ENCODE measurements at places on chromosomes 16 and 17.

DNA sequence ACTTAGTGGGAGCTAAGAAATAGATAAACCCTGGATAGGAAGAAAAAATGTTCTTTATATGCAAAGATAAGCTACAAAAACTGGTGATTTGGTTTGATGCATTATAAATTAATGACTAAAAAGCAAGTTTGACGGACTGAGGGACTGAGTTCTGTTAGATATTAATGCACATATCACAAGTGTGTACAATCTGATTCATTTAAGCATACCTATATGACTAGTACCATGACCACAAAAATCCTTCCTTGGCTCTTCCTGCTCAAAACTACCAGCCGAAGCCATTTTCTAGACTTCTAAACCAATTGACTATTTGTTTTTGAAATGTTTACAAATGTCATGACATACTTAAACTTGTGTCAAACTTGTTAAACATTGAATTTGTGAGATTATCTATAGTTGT lies 374.5 kb upstream of the MON1B start:
- DNase-seq, result no peak

- DNase-seq, result no peak
These were observed 38.3 kb downstream of the ZFP90 start for GRCh38 chr16:68577352-68577853.

GRCh38 chr16:10871157-10871991 lies 5.6 kb upstream of the CIITA start:
- DNase-seq, result peak; percentile 75

DNA sequence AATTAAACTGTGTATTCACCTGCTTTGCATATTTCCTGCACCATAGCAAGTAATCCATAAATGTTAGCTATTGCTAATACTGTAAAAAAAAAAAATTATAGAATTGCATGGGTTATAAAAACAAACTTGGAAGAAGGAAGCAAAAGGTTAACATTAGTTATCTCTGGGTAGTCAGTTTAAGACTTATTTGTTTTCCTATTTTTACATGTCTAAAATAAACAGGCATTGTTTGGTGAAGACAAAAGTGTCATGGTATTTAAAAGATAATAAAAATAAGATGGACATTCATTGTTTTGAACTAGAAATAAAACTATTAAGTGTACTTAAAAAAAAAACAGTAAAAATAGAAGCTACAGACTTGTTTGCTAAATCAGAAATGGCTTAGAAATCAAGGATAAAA lies 313.8 kb downstream of the SOX9 start:
- no peak for DNase-seq

DNA sequence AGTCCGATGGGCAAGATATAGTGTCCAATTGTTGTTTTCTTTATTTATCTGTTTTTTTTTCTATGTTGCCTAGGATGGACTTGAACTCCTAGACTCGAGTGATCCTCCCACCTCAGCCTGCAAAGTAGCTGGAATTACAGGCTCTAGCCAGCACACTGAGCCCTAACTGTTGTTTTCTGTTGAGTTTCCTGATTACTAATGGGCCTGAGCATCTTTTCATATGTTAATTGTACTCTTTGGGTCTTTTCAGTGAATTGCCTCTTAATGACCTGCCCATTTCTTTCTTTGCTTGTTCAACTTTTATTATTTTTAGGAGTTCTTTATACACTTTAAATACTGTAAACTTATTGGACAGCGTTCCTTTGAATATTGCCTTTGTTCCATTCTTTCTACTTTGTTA lies 213.0 kb downstream of the HS3ST3B1 start:
- no peak for DNase-seq

DNA sequence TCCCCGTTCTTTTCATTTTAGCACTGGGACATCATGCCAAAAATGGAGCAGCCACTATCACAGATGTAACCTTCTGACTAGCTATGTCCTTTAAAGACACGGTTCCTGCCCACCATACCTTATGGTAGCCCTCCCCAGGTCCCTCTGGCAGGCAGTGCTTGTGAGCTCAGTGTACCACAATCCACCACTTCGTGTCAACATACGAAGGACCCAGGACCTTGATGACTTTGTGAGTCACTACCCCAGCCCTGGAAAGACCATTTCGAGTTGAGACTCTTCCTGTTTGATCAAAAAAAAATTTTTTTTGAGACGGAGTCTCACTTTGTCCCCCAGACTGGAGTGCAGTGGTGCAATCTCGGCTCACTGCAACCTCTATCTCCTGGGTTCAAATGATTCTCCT lies 21.0 kb upstream of the FLCN start:
- no peak for DNase-seq

DNA sequence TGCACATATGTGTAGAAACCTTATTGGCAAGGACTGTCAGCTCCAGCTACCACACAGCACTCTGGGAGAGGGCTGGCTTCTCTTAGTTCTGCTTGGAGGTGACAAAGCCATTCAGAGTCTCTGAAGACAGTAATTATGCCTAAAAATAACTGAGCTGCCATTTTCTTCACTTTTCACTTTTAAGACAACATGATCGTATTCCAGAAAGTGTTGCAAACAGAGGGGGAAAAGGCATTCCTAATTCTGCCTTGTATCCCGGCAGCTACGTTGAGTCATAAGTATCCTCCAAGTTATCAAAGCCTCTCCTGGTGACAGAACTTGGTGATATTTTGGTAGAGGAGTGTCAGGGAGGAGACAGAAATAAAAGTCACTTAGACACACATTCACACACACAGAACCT lies 327.7 kb downstream of the HAPSTR1 start:
- no peak for DNase-seq

- DNase-seq, result no peak
These were observed 387.1 kb upstream of the TNRC6C start for GRCh38 chr17:77571155-77571981.

DNA sequence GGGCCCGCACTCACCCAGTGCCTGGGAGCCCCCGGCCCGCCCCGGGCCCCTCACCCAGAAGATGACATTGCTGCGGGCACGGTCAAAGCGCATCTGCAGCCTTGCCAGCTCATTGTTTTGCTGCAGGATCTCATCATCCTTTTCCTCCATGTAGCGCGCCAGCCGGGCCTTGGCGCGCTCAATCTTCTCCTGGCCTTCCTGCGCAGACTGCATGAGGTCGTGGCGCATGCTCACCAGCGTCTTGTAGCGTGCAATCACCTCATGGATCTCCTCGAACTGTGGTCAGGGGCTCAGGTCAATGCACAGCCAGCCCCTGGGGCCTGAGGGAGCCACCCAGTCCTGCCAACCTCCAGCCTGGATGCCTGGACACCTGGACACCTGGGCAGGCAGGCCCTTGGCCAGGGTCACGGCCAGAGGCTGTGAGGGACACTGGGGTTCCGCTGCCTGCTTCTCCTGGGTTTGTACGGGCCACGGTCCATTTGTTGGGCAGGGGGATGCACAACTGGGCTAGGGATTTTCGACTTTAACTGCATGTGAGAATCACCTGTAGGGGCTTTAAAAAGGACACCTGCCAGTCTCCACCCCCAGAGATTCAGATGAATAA lies 9.2 kb downstream of the CCDC42 start:
- DNase-seq, result no peak

- DNase-seq, result no peak
These were observed 132.1 kb downstream of the KCNJ12 start for GRCh38 chr17:21508211-21508610.

DNA sequence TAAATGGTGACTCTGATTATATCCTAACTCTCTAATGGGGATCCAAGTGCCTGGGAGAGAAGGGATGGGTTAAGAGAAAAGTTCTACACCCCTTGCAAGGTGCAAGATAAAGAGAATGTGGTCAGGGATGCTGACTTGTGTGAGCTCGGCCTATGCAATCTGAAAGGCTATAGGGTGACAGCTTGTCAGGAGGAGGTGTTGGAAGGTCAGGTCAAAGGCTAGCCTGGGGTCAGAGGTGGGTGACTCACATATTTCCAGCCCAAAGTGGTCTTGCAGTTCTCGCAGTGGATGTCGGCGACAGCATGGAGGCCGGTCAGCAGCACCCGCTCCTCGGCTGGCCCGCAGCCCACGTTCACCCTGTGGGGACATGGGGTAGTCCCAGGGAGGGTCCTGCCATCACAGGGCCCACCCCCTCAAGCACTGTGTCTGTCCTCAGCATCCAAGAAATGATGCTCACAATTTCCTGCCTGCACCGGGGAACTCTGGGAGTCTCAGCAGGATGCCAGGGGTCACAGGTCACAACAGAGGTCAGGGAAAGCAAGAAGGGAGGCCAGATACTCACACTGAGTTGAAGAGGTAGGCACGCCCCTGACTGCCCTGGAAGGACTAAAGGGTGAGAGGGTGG lies 1.4 kb downstream of the YPEL3 start:
- DNase-seq, result no peak

- DNase-seq, result no peak
These were observed 4.6 kb downstream of the FAM171A2 start for GRCh38 chr17:44359006-44359405.

DNA sequence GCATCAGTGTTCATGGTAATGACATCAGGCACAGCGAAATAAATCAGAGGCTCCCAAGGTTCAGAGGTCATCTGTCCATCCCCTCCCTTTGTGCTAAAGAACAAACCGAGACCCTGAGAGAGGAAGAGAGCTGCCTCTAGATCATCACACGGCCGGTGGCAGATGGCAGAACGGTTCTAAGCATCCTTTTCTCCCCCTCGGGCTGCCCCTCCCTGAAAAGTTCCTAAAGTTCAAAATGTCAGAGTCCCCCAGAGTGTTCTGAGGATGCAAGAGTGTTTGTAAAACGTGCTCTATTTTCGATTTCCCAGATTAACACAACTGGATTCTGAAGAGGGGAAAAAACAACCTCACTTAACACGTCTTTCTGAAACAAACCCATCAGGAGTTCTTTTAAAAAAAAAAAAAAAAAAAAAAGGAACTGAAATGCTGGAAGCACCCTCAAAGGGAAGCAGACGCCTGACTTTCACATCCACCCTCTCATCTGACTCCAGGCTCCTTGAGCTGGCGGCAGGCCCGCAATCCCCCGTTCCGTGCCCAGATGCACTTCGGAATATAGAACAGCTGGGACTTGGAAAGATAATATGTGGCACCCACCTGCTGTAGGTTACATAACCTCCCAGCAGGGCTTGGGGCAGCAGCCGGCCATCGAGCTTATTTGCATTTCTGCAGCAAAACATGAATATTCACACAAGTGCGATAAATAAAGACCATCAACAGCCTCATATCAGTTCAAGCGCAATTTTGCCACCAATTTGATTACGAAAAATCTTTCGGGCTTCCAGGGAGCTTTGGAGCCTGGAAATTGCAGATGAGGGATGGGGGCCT lies 115.5 kb upstream of the SMURF2 start:
- no peak for DNase-seq

- DNase-seq, result no peak
These were observed 102.7 kb upstream of the NOL11 start for GRCh38 chr17:67615011-67615561.
